ENCODE measurements at places on chromosomes 6 and 20.

DNA sequence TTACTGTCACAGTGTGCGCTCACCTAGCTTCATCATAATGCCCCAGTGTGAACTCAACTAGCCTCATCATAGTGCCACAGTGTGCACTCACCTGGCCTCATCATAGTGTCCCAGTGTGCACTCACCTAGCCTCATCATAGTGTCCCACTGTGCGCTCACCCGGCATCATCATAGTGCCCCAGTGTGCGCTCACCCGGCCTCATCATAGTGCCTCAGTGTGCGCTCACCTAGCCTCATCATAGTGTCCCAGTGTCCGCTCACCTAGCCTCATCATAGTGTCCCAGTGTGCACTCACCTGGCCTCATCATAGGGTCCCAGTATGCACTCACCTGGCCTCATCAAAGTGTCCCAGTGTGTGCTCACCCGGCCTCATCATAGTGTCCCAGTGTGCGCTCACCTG lies 10.6 kb downstream of the TMEM242 start:
- DNase-seq = no peak

DNA sequence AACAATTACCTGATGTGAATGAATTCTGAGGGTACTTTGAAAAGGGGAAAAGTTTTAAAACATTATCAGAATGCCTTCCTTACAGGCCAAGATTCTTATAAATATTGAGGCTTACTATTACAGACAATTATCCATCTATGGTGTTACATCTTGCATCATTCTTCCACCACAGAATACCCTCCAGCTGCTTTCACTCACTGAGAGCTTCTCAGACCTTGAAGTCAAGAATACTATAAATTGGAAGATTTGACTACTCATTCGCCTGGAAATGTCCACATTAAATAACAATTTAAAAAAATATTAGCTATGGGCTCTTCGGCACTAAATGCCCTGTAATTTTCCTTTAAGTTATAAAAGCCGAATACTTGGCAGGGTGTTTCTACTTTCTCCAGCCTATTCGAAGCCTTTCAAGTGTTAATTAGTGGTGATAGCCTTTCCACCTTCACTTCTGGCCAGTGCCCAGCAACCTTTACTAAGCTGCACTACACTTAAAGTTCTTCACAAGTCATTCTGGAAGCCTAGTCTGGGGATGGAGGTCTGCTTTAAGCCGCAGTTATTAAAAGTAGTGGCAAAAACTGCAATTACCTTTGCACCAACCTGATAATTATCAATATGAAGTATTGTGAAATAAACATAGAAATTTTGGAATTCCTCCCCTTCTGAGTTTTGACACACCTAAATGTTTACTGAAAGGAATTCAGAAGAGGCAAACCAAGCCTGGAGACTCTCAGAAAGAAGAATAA lies 100.9 kb downstream of the BMP5 start:
- no peak for DNase-seq

GRCh38 chr6:118186672-118187567 lies 279.9 kb downstream of the SLC35F1 start:
- DNase-seq = no peak

GRCh38 chr6:21426841-21427490 lies 166.6 kb upstream of the SOX4 start:
- DNase-seq = no peak

- DNase-seq = no peak
Observed at GRCh38 chr6:73109659-73110058, 115.6 kb downstream of the KHDC1L start.

DNA sequence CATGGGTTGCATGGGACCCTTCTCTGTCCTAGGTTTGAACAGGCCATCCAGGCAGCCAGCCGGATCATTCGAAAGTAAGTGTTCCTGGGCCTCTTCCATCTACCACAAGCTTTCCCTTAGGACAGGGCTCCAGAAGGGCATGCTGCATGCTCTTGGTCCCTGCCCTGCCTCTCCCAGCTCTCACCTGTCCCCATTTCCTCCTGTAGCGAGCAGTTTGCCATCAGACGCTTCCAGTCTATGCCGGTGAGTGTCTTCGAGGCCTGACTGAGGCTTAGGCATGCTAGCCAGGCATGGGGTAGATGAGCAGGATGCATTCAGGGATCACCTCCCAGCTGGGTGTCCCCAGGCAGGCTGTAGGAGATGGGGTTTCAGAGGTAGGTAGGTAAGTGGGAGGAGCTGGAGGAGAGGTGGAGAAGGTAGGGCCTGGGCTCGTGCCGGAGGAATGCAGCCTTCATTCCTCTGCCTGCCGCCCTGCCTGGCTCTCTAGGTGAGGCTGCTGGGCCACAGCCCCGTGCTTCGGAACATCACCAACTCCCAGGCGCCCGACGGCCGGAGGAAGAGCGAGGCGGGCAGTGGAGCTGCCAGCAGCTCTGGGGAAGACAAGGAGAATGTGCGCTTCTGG lies 4.3 kb downstream of the CDC25B start:
- no peak for DNase-seq

GRCh38 chr6:381742-382461 lies 9.7 kb upstream of the IRF4 start:
- no peak for DNase-seq

GRCh38 chr6:90442366-90442765 lies 144.5 kb downstream of the MAP3K7 start:
- DNase-seq = no peak

DNA sequence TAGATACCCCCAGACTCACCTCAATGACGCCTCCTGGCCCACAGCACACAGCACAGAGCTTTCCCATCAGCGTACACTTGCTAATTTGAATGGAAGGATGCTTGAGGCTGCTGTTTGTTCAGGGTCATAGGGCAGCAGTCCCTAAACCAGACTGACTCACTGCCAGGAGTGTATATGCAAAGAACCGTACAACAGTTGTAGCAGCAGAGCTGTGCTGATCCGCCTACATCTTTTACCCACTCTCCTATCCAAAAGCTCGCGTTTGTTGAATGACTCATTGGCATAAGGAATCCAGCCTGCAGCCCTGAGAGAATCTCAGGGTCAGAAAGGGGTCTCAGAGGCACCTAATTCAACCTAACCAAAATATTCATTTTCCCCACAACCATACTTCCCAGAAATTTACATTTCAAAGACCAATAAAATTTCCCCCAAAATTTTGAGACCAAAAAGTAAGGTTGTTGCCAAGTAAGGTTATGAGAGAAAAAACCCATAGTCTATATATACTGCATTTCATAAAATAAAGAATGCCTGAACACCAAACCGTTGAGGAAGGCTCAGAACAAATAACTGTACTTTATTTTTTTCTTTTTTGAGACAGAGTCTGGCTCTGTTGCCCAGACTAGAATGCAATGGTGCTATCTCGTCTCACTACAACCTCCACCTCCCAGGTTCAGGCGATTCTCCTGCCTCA lies 35.3 kb upstream of the CCND3 start:
- DNase-seq = no peak

- no peak for DNase-seq
Observed at GRCh38 chr6:16146028-16146427, 17.1 kb downstream of the MYLIP start.

GRCh38 chr6:41228096-41228495 lies at the start of gene TREML4:
TREML4 (plus strand) TSS chr6:41228349; CDS start chr6:41228428, 79 bp downstream.
- no peak for DNase-seq

DNA sequence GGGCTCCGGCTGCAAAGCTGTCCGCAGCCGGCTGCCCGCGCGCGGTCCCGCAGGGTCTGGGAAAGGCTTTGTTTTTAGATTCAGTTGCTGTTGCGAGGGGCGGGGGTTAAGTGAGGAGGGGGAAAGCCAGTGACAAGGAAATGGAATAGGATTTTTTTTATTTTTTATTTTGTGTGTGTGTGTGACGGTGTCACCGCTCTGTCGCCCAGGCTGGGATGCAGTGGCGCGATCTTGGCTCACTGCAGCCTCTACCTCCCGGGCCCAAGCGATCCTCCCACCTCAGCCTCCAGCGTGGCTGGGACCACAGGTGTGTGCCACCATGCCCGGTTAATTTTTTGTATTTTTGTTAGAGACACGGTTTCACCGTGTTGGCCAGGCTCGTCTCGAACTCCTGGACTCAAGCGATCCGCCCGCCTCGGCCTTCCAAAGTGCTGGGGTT lies 615 bp upstream of the UBE2J1 start:
- no peak for DNase-seq

- DNase-seq = no peak
Observed at GRCh38 chr6:878179-878578, 185.2 kb upstream of the EXOC2 start.

- no peak for DNase-seq
Observed at GRCh38 chr6:27693766-27694546, 218.2 kb downstream of the OR2B2 start.

DNA sequence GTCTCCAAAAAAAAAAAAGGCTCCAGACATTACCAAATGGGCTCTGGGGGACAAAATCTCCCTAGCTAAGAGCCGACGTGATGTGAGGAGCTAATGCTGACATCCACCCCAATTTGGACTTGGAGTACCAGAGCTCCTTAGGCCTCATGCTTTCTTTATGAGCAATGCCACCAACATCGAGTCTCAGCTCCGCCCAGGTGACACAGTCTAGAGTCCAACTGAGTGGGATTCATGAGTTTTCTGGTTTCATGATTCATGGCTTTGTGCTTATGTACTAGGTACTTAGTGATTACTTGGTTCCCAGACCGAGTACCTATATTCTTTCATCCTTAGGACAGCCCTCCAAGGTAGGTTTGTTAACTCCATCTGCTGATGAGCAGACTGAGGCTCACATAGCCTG lies 4.4 kb downstream of the ANKRD60 start:
- DNase-seq = no peak

- no peak for DNase-seq
Observed at GRCh38 chr20:4957939-4958362, 43.4 kb downstream of the SLC23A2 start.

DNA sequence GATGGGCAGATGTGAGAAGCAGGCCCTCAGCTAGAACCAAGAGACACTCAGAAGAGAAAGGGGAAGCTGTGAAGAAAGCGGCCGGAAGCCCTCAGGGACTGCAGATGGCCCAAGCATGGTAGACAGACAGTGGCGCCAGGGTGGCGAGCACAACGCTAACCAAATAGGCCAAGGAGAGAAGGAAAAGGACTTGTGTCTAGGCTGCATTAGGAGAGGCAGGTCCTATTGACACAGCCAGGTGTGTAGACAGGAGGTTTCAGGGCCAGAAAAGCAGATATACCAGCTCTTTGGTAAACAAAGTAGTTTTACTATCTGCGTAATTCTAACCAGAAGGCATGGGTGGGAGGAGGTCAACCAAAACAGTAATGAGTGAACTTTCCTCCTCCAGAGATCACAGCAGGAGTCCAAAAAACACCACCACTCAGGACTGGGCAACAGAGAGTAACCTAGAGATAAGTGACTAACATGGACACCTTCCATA lies 15.8 kb upstream of the MAP7 start:
- no peak for DNase-seq

- no peak for DNase-seq
Observed at GRCh38 chr6:147341486-147341885, 137.3 kb downstream of the STXBP5 start.

- DNase-seq = no peak
Observed at GRCh38 chr20:19807946-19808330, 49.9 kb downstream of the RIN2 start.

DNA sequence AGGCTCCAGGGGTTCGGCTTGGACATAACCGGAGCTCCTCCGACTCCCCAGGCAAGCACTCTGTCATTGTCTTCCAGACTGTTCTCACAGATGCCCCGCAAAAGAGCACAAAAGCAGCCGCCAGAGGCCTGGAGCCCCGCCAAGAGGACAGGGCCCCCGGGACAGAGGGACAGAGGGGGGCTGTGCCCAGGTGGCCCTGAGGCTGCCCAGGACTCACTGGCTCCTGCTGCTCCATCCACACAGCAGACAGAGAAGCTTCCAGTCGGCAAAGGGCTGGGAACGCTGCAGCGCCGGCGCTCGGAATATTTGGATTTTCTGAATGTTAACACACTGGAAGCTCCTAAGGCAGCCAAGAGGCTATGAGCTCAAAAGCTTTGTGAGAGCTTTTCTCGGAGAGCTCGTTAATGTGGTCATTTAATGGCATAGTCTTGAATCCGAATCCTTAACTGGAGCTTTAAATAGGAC lies 68.0 kb upstream of the QKI start:
- DNase-seq = no peak

DNA sequence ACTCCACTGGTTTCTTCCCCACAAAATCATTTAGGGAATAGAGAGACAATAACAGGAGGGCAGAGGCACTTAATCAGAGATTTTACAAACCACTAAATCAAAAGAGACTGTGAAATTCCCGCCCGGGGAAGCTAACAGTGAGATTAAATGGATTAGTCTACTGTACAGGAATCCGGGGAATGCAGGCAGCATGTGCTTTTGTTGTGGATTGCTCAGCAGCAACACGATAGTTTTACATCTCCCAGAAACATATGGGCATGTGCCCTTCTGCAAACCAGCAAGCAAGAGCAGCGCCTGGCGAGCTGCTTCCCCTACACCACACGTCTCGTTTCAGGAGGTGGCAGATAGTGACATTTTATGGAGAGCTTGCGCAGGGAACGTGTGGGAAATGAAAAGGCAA lies 382.3 kb downstream of the CD83 start:
- DNase-seq = no peak

DNA sequence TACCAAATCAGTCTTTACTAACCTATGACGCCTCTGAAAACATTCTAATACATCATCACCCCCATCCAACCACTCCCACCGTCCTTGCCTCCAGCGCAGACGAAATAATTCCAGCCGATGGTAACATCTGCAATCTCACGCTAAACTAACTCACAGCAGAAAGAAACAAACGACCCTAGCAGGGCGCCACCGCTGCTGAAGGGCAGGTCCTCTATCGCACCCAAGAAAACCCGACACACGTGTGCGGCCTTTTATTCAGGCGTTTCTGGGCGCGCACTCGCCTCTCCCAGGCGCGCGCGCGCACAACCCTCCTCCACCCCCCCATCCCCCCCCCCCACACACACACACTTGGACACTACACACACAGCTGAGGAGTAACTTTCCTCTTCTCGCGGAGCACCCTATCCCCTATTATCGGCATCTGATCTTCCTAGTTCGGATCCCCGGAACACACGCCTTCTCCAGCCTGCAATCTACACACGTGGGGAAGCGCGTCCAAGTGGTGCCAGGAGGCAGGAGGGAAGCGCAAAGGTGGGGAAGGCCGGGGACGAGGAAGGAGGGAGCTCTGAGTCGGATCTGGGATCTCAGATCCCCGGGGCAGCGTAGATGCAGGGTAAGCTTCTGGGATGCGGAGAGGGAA lies 1.4 kb downstream of the GFOD1 start:
- peak; percentile 24 for DNase-seq

GRCh38 chr6:11214084-11214833 lies 18.2 kb downstream of the NEDD9 start:
- DNase-seq = no peak

- no peak for DNase-seq
Observed at GRCh38 chr20:55584307-55584706, 421.0 kb downstream of the CBLN4 start.
